ENCODE measurements at places on chromosomes 12 and 14.

DNA sequence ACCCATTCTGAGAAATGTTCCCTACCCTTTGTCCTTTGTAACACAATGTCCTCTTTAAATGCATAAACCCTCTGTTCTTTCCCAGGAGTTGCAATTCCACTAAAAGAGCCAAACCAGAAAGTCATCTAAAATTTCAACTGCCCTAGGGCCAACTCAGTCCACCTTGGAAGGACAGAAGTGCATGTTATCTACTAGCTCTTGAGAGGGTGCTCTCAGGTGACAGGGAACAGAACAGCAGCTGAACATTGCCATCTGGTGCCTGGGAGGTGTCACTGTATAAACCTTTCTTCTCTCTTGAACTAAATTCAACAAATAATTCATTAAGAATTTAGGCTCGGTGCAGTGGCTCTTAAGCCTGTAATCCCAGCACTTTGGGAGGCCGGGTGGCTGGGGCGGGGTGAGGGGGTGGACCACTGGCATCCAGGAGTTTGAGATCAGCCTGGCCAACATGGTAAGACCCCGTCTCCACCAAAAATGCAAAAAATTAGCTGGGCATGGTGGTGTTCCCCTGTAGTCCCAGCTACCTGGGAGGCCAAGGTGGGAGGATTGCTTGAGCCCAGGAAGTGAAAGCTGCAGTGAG, 10.3 kb upstream of the FERMT2 start:
- DNase-seq, result peak; percentile 35

DNA sequence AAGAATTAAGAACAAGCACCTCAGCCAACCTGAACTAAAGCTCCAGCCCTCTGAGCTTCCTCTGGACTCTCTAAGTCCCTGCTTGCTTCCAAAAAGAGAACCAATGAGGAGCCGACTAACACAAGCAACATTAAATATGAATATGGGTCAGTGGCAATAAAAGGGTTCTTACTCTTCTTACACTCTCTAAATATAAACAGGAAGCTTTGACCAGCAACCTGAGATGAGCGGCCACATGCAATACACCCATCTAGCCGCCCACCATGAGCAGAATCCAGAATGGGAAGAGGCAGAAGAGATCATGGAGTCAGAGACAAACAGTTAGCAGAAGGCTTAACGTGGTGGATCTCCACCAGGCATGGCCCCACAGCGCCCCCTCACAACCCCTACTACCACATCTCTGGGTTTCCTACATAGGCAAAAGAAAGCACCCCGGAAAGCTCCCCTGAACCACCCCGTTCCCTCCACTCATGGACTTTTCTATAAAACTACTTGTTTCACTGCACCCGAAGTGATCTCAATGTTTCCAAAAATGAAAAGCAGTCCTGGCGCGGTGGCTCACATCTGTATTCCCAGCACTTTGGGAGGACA, 59.4 kb downstream of the TTC7B start:
- no peak for DNase-seq

GRCh38 chr14:99266181-99267178, 5.5 kb downstream of the BCL11B start:
- DNase-seq, result peak; percentile 17

DNA sequence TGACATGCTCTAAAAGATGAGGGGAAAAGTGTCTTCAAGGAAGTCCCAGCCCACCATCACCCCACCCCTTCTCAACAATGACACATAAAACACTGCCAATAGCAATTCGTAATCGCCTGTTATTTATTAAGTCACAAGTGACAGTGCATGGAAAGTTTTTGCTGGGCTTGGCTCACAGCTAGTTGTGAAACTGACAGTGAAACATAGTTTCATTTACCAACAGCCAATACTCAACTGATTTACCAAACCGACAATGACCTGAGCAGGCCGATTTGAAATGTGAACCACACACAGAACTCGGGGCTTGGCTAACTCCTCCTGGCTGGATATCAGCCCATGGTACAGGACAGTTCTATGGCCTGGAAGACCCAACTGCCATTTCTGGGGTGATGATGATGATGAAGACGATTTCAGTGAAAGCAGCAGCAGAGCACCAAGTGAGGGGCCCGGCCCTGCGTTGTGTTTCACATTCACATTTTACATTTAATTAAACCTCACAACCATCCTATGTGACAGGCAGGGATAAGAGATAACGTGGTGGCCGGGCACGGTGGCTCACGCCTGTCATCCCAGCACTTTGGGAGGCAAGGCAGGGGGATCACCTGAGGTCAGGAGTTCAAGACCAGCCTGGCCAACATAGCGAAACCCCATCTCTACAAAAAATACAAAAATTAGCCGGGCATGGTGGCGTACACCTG, 42.7 kb downstream of the CAMKK2 start:
- DNase-seq, result no peak

DNA sequence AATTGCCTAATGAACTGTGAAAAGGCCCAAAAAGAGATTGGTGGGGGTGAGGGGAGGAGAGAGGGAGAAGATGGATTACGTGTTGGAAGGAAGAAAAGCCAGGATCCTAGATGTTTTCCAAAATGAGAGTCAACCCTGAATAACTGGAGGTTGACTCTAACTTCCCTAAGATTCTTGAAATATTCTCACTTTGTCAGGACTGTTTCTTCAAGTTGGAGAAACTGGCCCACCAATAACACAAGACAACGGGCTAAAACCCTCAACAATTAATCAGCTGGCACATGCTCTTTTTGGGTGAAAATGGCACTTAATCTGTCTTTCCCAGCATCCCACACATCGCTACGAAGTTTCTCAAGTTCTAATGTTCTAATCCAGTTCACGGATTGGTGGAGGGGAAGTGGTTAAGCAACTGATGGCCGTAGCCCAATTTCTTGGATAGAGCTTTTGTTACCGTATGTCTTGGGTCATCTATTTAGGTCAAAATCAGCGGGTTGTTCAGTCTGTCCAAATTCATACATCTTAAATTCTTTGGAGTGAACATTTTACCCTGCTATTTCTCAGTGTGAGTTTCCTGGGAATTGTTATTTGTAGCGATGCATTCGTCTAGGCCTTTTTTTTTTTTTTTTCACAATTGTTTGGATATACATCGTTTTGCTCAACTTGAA, 49.0 kb downstream of the GPHB5 start:
- DNase-seq, result no peak

DNA sequence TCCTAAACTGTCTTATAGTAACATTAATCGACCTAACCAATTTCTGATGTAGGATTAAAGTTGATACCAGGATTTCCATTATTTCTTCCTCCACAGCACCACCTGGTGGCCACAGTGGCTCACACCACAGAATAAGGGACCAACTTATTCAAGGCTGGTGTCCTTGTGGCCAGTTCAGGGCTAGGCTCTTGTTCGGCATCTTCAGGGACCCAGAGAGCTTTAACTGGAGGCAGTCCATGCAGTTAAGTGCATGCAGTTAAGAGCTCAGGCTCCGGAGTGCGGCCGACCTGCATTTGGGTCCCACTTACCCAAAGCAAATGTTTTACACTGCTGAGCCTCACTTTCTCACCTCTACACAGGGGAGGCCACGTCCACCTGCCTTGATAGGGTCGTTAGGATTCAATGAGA, 42.0 kb upstream of the GPR68 start:
- DNase-seq, result peak; percentile 63

GRCh38 chr14:96737881-96738280, 59.3 kb upstream of the VRK1 start:
- DNase-seq, result no peak

GRCh38 chr14:100381395-100382105, 58.4 kb downstream of the SLC25A47 start:
- DNase-seq, result no peak

GRCh38 chr14:56715938-56716337, 94.3 kb downstream of the OTX2 start:
- DNase-seq, result no peak

GRCh38 chr12:58341791-58342190, 400.4 kb downstream of the ATP23 start:
- DNase-seq, result peak; percentile 92

GRCh38 chr12:68803948-68804656, 3.9 kb upstream of the MDM2 start:
- no peak for DNase-seq

GRCh38 chr14:92323011-92323915, at the start of gene SLC24A4:
SLC24A4 (plus strand) TSS chr14:92323165; CDS start chr14:92323831, 666 bp downstream.
- DNase-seq, result no peak

DNA sequence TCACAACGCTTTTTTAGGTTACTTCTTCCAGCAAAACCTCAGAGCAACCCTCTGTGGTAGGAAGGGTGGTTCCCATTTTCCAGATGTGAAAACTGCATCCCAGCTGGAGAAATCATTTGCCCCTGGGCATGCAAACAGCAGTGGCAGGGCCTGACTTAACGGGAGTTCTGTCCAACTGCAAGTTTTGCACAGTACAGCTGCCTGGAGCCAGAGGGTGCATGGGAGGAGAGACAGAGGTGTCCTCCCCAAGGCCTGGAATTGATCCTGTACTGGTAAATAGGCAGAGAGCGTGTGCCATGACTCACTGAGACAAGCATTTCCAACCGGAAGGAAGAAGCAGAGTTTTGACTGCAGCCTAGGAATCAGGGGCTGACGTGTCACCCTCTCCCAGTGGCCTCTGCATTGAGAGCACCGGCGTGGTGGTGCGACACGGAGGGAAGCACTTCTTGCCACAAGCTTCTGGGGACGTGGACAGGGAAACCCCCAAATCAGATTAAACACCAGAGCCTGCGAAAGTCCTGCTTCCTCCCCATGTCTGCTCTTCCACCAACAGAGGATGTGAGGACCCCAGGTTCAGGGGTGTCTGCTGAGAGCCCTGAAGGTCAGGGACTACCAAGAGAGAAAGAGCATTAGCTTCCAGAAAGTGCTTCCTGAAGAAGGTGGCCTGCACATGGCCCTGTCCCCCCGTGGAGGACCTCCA, 19.0 kb upstream of the SERPINA4 start:
- DNase-seq, result peak; percentile 5

DNA sequence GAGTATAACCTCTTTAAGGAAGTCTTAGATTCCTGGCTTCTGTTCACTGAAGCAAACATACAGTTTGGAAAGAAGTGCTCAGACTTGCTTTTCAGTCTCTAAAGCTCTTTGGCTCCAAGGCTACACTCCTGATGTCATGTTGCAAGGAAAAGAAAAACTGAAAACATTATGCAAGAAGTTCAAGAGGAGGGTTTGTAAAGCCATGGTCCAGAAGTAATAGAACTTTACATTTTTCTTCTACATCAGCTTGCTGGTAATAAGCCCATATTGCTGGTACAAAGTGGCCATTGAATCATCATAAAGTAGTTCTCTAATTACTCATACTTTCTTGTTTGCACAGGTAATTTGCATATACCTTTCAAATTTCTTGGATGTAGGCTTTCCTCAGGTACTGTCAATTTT, 83.6 kb downstream of the BBS10 start:
- no peak for DNase-seq

DNA sequence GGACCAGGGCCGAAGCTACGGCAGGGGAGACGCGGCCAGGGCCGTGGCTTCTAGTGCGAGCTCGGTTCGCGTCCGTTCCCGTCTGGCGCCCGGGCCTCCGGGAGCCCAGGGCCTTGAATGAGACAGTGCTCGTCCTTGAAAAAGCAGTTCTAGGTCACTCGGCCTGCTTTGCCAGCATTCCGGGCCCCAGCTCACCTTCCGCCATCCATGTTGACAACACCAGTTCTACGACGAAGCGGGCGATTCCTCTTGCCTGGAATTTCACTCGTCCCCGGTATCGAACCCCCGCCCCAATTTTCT, 4.5 kb downstream of the OR10AD1 start:
- DNase-seq, result no peak

- no peak for DNase-seq
Measured at GRCh38 chr14:103347091-103347815, 13.2 kb downstream of the EIF5 start.

- DNase-seq, result no peak
Measured at GRCh38 chr12:51493281-51493680, 68.7 kb downstream of the SLC4A8 start.

DNA sequence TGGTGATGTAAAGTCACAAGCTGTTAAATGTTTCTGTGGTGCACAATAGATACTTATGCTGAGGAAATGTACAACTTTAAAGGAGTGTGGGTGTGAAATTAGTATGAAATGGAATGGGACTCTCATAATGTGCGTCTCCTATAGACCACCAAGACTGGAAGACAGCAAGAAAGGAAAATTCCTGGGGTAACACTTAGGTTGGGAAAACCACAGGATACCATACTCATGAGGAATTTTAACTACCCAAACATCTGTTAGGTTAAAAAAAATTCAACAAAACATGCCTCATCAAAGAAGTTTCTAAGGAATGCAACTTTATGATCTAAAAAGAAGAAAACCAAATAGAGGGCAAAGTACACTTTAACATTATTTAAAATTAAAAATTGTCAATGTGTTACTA, 113.7 kb upstream of the MYF6 start:
- peak; percentile 70 for DNase-seq

- no peak for DNase-seq
Measured at GRCh38 chr12:18799561-18799960, 61.6 kb downstream of the CAPZA3 start.

- DNase-seq, result no peak
Measured at GRCh38 chr14:76073717-76074116, 78.0 kb upstream of the GPATCH2L start.

DNA sequence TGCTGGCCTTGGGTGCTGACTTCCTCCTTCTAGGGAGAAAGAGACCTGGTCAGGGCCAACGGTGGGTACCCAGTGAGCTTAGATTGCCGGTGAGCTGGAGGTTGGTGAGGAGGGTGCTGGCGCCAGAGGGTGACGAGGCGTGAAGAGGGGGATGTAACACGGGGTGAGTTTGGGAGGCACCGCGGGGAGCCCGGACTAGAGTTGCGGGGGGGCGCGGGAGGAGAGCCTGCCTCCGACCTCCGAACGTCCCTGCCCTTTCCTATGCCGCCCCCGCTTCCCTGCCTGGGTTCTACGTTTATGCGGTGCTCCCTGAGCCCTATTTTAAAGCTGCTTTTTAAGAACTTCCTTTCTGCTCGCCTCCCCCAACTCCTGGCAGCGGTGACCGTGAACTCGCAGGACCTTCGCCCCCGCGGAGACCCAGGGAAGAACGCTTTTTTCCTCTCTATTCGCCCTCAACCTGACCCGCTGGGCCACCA, 18.6 kb downstream of the OR6S1 start:
- no peak for DNase-seq

DNA sequence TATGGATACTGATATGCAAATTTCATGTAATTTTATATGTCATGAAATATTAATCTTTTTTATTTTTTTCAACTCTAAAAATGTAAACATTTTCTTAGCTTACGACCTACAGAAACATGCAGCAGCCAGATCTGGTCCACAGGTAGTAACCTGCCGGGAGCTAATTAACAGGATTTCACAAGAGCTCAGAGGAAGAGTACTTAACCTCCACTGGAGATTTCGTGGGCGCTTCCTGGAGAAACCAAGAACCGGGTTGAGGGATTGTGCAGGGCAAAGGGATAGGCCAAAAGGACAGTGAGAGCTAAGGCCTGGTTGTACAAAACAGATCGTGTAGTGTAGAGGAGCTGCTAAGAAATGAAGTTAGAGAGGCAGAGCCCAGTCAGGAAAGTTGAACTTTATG, 315.7 kb downstream of the PAWR start:
- no peak for DNase-seq

Data from HFF-Myc (cell line).